ENCODE measurements at places on chromosomes 4 and X. TPM values are rescaled to one million over a fixed set of nuclear protein-coding genes. Genes with fewer than 3 reads are reported as not detected.

DNA sequence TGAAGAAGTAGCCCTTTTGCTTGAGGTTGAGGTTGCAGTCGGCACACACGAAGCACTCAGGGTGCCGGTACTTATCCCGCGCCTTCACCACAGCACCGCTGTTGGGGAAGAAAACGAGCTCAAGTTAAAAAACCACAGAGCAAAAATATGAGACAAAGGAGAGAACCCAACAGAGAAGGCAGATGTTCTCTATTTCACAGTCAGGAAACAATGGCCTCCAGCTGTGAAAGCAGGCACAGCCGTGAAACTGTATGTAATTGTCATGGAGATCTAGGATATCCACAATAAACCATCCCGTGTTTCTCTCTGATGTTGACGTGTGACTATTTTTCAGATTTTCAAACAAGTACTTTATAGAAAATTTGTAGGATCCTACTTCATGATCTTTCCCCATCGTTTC lies 30.9 kb upstream of the CCDC110 start:
- DNase-seq, result no peak

GRCh38 chr4:118917582-118917981 lies 28.9 kb downstream of the SYNPO2 start:
- no peak for DNase-seq

GRCh38 chr4:122073615-122074014 lies 78.5 kb upstream of the BLTP1 start:
- no peak for DNase-seq

DNA sequence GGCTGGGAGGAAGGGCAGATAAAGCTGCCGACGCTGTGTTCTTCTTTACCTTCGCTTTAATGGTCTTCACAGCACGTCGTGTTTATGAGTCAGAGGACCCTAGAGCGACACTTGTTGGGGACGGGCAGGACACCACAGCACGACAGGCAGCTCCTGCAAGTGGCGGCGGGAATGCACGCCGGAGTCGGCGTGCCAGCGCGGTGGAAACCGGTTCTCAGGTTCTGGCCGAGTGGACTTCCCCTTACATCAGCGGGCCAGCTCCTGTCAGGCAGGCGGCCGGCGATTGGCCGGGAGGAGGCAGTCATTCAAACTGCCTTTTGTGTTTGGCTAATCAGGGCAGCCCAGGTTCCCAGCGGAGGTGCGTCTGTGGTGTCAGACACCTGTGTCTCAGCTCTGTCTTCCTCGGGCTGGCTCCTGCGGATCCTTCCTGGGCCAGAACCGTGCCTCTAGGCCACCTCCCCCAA lies 150.9 kb downstream of the SHROOM3 start:
- DNase-seq, result peak; percentile 94

GRCh38 chr4:90958256-90958895 lies 831.2 kb downstream of the CCSER1 start:
- DNase-seq, result peak; percentile 69

DNA sequence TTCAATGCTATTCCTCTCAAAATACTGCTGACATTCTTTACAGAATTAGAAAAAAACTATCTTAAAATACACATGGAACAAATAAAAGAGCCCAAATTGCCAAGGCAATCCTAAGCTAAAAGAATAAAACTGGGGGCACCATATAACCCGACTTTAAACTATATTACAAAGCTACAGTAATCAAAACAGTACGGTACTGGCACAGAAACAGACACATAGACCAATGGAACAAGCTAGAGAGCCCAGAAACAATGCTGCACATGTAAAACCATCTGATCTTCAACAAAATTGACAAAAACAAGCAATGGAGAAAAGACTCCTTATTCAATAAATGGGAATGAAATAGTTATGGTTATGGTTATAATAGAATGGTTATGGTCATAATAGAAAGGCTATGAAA lies 482.6 kb downstream of the IDS start:
- no peak for DNase-seq

DNA sequence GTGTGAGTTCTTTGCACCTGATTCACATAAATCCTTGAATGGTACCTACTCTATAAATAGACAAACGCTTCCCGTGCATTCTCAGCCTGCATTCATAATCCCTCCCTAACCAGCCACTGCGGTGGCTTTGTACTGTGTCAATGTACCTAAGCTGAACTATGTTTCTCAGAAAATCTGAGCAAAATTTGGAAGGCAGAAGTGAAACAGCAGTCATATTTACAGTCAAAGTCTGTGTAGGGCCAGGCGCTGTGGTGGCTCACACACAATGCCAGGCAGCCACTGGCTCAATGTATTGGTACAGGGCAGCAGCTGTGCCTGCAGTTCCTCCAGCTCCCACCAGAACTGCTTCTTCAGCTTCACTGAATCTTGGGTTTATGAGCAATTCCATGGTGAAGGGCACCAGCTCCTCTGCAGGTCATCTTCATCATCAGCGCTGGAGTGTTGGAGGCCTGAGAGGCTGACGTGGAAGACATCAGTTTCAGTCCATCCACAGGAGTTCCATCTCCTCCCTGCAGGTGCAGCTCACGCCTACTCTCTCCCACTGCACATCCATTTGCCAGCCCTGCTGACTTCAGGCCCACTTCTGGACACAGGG lies 32.3 kb upstream of the IRF2 start:
- peak; percentile 5 for DNase-seq

GRCh38 chr4:63700569-63700968 lies 708.7 kb downstream of the TECRL start:
- no peak for DNase-seq

DNA sequence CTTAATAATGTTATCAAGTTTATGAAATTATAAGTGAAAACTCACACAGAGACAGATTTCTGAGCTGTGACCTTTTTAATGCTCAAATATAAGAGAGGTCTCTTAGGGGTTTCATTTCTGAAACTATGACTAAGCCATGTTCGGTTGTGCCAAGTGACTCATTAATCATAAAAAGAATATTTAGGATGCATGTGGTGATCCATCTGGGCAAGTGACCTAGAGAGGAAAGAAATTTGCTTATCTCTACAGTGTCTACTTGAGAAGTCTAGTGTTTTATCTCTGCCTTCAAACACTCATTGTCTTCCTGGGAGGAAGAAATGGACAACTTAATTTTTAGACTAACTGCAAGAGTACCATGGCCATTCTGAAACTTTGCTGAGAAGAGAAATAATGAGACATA lies 545.3 kb upstream of the GRID2 start:
- peak; percentile 38 for DNase-seq

- no peak for DNase-seq
These were observed 96.5 kb downstream of the TRAPPC11 start for GRCh38 chr4:183755596-183755995.

DNA sequence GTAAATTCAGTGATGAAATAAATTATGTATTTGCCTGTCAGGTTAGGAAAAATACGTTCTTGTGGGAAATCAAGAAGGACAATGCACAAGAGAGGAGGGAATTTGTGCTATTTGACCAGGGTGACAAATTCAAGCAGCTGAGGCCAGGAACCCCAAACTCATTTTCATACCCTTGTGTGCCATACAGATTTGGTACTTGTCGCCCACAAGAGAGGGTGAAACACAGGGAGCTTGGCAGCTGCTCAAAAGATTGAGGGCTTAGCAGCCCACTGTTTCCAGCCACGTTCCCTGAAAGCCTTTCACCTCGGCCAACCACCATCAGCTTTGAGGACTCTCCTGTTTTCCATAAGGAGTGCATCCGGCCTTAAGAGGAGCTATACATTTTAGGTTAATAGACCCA lies 111.2 kb downstream of the COL25A1 start:
- no peak for DNase-seq

DNA sequence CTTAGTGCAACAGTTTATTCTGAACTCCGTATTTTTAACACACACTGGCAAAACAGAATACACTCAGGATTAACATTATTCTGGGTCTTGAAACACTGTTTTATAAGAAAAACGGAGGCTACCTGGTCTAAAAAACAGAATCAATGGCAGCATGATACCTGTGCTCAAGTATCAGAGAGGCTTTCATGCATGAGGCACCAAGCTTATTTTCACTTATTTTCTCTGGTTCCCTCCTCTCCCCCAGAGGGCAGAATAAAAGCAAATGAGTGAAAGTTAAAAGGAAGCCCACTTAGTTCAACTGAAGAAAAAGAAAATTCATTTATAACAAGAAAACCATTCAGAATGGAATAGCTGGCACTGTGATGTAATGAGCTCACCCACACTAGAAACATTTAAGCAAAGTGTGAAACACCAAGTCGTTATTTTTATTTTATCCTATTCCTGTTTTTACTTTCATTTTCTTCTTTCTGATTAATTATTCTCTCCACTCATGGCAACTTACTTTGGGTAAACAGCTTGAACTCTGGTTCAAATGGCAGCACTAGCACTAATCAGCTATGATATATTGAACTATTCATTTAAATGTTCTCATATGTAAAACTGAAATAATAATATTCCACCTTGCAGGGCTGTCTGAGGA lies 211.8 kb downstream of the PPP3CA start:
- no peak for DNase-seq

DNA sequence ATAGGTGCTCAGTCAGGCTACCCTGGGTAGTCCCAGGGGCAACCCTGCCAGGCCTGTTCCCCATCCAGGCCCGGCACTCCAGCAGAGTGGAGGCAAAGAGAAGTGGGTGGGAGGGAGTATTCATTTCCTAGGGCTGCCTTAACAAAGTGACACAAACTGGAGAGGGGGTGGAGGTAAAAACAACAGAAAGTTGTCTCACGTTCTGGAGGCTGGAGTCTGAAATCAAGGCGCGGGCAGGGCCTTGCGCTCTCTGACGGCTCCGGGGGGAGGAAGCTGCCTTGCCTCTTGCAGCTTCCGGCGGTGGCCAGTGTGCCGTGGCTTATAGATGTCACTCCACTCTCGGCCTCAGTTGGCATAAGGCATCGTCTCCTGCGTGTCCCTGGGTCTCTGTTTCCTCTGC lies 90.8 kb downstream of the DCTD start:
- no peak for DNase-seq

The NLRP2B gene
- total RNA-seq, result not detected

The PPA2 gene
- total RNA-seq, result 118 TPM

The KLHL4 gene
- not detected for total RNA-seq

The FAM184B gene
- total RNA-seq, result not detected

The RIBC1 gene
- total RNA-seq, result 2.6 TPM

The SMIM10L2A gene
- total RNA-seq, result 0.03 TPM

The CXorf51A gene
- not detected for total RNA-seq
